ENCODE measurements at places on chromosomes 2 and 18. TPM values are rescaled to one million over a fixed set of nuclear protein-coding genes. Genes with fewer than 3 reads are reported as not detected.

- no peaks in the 10 kb centered on the region for H3K27me3 ChIP-seq
- no peak overlapping the region for H3K27ac ChIP-seq
- no peak for DNase-seq
- H3K4me1 ChIP-seq = peaks cover 23% of the 10 kb centered on the region
- H3K36me3 ChIP-seq = no peaks in the 10 kb centered on the region
- no peak overlapping the region for H3K4me3 ChIP-seq
Observed at GRCh38 chr2:316381-316780, 28.5 kb upstream of the ALKAL2 start.

DNA sequence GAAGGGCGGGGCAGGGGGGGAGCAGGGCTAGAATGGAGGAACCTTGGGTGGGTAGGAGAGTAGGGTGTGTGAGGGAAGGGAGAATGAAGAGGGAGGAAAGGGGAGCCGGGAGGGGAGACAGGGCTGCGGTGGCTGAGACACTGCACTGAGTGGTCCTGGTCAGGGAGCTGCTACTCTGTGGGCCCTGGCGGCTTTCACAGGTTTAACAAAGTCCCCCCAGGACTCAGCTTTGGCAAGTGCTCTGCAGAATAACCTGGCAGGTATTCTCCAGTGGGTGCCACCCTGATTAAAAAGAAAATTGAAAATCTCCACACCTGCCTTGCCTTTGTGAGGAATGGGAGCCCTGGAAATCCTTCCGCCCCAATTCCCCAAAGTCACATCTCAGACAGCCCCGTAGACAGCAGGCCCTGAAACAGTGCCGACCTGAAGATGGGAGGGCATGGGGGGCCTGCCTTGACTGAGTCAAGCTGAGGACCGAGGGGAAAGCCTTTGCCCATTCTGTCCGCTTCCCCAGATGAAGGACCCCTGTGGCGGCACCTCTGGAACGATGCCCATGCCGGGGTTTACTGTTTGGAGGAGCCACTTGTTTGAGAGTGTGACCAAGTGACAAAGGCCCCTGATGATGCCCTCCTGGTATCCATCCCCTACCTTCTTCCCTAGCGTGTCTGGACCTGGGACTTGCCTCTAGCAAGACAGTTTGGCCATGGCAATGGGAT lies 43.6 kb upstream of the OTOS start:
- DNase-seq = no peak
- no peaks in the 10 kb centered on the region for H3K36me3 ChIP-seq
- no peak overlapping the region for H3K4me3 ChIP-seq
- no peak overlapping the region for H3K27ac ChIP-seq
- no peaks in the 10 kb centered on the region for H3K4me1 ChIP-seq
- H3K27me3 ChIP-seq = no peaks in the 10 kb centered on the region

DNA sequence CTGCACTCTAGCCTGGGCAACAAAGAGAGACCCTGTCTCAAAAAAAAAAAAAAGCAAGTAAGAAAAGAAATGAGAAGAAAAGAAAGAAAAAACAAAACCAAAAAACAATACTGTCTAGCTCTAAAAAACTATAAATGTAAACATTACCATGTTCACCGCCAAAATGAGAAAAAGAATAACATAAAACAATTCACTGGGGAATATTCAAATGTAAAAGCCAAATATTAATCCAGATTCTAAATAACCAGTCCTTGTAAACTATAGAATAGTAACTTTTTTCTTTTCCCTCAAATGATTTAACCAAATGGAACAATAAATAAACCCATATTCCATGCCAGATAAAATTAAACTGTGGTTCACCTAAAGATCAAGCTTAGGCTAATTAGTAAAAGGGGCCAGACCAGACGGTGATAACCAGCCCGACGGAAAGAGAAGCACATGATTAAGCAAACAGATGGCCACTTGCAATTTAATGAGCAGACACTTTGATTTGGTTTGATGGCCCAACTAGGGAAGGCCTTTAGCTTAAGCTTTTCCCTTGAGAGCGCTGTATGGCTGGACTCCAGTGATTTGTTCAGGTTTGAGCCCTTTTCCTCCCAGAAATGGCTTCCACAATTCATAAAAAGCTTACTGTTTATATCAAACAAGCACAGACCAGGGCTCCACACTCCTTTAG lies 39.4 kb upstream of the ZNF397 start:
- no peaks in the 10 kb centered on the region for H3K27me3 ChIP-seq
- H3K36me3 ChIP-seq = no peaks in the 10 kb centered on the region
- H3K4me3 ChIP-seq = no peak overlapping the region
- no peak overlapping the region for H3K27ac ChIP-seq
- no peak for DNase-seq

DNA sequence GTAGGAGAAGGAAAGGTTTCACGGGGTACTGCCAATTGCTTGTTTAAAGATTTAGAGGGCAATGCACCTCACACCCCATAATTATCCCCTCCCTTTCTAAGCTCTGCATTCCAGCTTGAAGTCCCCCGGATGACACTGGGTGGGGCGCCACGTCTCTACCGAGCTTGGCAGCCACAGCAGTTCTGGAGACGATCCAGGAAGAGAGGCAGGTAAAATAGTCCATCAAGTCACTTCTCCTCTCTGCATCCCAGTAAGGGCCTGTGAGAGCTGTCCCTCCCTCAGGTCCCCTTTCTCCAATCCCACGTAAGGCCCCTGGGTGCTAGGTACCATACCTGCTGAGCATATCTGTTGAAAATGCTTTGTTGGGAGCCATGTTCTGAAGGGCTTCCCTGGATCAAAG lies 65.7 kb downstream of the CAPN13 start:
- no peak overlapping the region for H3K27ac ChIP-seq
- DNase-seq = no peak
- no peak overlapping the region for H3K4me3 ChIP-seq
- no peaks in the 10 kb centered on the region for H3K4me1 ChIP-seq

- no peak for DNase-seq
- H3K27me3 ChIP-seq = no peaks in the 10 kb centered on the region
Observed at GRCh38 chr2:163264341-163264740, 425.8 kb upstream of the KCNH7 start.

GRCh38 chr2:236711440-236711839 lies 141.8 kb downstream of the ACKR3 start:
- H3K27me3 ChIP-seq = no peaks in the 10 kb centered on the region
- H3K4me3 ChIP-seq = no peak overlapping the region
- no peaks in the 10 kb centered on the region for H3K4me1 ChIP-seq
- H3K27ac ChIP-seq = no peak overlapping the region

GRCh38 chr2:25197336-25198208 lies 29.2 kb upstream of the POMC start:
- no peaks in the 10 kb centered on the region for H3K36me3 ChIP-seq
- H3K27me3 ChIP-seq = no peaks in the 10 kb centered on the region
- no peak overlapping the region for H3K4me3 ChIP-seq
- no peak overlapping the region for H3K27ac ChIP-seq
- H3K4me1 ChIP-seq = peaks cover 12% of the 10 kb centered on the region
- DNase-seq = no peak

GRCh38 chr2:3280197-3280596 lies 97.4 kb downstream of the EIPR1 start:
- no peak for DNase-seq
- no peaks in the 10 kb centered on the region for H3K27me3 ChIP-seq
- peaks cover 3% of the 10 kb centered on the region for H3K4me1 ChIP-seq
- no peak overlapping the region for H3K4me3 ChIP-seq

GRCh38 chr2:64837116-64837731 lies 152.0 kb upstream of the SLC1A4 start:
- no peak overlapping the region for H3K27ac ChIP-seq
- no peaks in the 10 kb centered on the region for H3K27me3 ChIP-seq
- no peaks in the 10 kb centered on the region for H3K36me3 ChIP-seq

DNA sequence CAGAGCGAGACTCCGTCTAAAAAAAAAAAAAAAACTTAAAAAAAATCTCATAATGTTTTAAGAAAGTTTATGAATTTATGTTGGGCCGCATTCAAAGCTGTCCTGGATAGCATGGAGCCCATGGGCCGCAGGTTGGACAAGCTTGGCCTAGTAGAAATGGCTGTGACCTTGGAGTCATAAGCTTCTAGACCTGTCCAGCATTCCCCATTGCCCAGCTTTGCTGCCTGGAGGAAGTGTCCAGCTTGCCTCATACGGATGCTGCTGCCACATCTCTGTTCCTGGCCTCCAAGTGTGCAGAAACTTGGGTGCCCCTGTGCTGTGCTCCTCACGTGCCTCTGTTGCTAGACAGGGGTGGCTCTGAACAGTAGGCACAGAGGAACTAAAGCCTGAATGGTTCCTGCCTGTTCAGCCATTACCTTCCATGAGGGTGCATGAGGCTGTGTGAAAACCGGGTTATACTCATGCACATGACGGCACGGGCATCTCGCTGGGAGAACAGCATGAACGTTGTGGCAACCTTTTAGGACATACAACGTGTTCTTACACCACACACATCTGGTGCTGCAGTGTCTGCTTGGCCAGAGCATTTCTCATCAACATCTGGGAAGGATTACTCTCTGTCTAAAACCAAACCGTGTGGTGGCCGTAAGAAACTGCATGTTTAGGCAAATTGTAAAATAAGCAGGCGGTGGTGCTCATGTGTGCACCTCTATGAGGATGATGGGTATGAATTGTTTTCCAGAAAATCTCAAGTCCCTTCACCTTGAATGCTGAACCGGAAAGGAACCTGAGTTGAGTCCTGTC lies 38.2 kb downstream of the FHOD3 start:
- no peaks in the 10 kb centered on the region for H3K4me1 ChIP-seq
- no peak overlapping the region for H3K4me3 ChIP-seq
- no peaks in the 10 kb centered on the region for H3K27me3 ChIP-seq
- H3K36me3 ChIP-seq = no peaks in the 10 kb centered on the region

DNA sequence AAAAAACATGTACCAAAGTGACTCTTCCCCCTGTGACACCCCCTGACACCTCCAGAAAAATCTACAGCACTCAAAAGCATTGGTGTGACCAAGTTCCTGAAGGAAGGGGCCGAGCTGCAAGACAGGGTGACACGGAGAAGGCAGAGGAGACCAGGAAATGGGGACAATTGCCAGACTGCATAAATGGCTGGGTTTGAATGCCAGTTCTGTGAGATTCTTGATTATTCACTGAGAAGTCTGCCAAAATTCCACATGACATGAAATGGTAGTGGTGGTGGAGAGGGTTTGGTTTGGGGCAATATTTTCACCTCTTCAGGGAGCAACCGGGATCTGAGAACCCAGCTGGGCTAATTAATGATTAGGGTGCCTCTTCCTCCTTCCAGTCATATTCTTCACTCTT lies 178.5 kb downstream of the ARL4C start:
- H3K36me3 ChIP-seq = no peaks in the 10 kb centered on the region
- H3K27ac ChIP-seq = no peak overlapping the region

DNA sequence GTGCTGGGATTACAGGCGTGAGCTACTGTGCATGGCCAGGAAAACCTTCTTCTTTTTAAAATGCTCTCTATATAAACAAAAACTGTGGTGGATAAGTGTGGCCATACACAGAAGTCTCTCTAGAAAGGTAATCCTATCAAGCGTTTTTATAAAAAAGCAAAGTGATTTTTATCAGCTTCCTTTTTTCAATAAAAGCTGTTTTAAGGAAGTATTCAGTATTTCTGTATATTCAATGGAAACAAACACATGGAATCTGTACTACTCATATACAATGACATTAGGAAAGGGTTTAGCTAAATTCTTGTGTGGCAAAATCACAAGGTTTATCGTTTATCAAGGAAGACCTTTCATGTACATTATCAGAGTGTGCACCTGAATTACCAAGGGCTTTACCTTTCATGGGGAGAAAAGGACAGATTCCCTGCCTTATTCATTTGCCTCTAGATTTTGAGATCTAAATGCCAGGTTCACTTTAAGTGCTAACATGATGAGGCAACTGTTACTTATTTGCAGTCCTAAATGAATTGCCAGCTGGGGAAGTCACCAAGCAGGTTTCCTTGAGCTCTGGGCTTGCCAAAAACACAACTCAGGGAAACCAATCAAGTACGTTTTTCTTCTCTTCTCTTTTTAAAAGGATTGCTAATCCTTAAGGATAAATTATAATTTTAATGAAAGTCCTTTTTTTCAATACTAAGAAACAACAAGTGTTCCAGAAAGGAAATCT lies 70.8 kb downstream of the RTN4 start:
- H3K27me3 ChIP-seq = no peaks in the 10 kb centered on the region
- H3K4me3 ChIP-seq = no peak overlapping the region
- no peaks in the 10 kb centered on the region for H3K4me1 ChIP-seq
- H3K27ac ChIP-seq = peak overlapping the region; percentile 23

GRCh38 chr2:106288873-106289272 lies 94.8 kb upstream of the UXS1 start:
- H3K27me3 ChIP-seq = no peaks in the 10 kb centered on the region
- no peak for DNase-seq
- H3K4me3 ChIP-seq = no peak overlapping the region
- H3K27ac ChIP-seq = no peak overlapping the region

DNA sequence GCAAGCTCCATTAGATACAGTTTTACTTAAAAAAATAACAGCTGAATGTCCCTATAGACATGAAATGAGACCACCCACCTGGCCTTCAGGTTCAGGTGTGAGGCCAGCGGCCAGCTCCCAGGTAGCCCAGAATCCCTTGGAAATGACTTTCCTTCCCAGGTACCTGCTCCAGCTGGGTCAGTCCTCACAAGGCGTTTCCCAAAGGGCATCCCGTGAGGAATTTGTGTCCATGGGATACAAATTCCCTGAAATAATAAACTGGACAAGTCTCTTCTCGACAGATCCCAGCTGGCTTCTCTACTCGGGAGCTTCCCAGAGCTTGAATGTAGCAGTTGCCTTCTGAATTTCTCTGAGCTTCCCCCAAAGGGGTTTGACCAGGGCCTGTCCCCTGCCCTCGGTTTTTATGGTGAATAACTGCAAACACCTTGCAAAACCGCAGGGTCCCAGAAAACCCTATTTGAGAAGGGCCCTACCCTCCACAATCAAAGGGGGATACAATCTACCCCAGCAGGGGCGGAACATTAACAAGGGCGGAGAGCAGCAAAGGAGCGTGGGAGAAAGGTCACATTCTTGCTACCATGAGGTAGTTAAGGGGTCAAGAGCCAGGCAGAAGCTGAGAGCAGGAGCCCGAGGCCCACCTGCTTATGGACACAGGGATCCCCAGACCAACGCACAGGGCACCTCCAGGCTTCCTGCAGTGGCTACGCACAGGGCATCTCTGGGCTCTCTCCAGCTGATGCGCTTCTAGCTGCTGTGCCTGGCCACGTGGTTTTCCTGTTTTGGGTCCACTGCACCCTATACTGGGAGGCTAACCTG lies 107.7 kb downstream of the HDAC4 start:
- H3K27ac ChIP-seq = no peak overlapping the region
- no peak overlapping the region for H3K4me3 ChIP-seq
- no peaks in the 10 kb centered on the region for H3K36me3 ChIP-seq
- DNase-seq = no peak
- H3K27me3 ChIP-seq = no peaks in the 10 kb centered on the region

Gene MLPH
- total RNA-seq = not detected

Gene RGPD6
- 59.9 TPM for total RNA-seq

Gene CNOT11
- total RNA-seq = 46.0 TPM

Gene ZBTB7C
- total RNA-seq = not detected

Gene CRYBA2
- total RNA-seq = not detected
